ENCODE measurements at places on chromosomes 11 and 22.

DNA sequence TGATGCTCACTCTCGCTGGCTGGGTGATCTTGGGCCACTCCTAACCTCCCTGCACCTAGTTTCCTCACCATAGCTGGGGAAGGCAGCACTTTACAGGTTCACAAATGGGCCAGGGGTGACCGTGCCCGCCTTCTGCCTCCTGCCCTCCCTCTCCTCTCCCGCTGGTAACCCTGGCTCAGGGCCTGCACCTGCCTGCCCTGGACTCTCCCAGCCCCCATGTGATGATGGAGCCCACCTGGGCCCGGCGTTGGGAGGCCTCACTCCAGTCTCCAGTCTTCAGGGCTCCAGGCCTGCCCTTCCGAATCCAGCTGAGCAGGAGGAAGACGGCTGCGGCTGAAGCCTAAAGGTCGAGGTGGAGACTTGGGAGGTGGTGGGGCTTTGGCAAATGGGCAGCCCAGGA lies 152.9 kb downstream of the CACNA1I start:
- DNase-seq: no peak

- peak; percentile 96 for DNase-seq
Measured at GRCh38 chr22:49962012-49962750, 1.6 kb downstream of the PIM3 start.

- DNase-seq: peak; percentile 75
Measured at GRCh38 chr11:35579557-35580396, 38.5 kb upstream of the FJX1 start.

DNA sequence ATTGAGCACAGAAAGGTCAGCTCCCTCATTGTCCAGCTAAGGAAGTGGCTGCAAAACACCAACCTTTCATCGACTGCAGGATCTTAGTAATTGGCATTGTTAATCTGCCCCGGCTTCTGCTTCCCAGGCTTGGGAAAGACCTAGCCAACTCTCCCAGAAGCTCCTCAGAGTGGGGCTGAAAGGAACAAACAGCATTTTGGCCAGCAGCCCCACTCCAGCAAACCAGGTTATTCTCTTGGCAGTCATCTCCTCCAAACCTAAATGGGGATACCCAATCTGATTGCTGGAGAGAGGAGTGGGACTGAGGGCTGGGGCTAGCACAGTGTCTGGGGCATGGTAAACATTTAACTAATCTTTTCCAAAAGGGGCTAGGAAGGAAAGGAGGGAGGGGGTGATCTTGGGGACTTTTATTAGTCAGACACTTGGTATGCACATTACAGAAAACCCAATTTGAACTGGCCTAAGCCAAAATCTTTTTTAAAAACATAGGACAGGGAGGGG lies 294.4 kb downstream of the MN1 start:
- peak; percentile 95 for DNase-seq

- no peak for DNase-seq
Measured at GRCh38 chr11:45440111-45440510, 154.0 kb upstream of the SYT13 start.

DNA sequence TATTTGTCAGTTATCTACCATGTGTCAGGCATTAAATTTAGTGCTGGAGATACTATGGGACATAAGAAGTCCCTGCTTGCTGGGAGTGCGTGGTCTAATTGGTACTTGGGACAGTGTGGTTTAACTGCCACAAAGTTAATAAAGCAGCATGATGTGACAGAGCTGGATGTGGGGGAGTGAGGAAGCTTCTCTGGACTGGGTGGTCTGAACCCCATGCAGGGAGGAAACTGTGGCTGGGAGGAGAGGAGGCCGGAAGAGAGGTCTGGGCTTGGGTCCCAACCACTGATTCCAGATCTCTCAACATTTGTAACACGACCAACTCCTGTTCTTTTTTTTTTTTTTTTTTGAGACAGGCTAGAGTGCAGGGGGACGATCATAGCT lies 37.1 kb downstream of the ST3GAL4 start:
- no peak for DNase-seq

- DNase-seq: no peak
Measured at GRCh38 chr11:288478-289397, at the start of gene PGGHG. Gene PGGHG, plus strand, starts transcription at chr11:289126. Its CDS starts 691 bp downstream, at chr11:289817.

DNA sequence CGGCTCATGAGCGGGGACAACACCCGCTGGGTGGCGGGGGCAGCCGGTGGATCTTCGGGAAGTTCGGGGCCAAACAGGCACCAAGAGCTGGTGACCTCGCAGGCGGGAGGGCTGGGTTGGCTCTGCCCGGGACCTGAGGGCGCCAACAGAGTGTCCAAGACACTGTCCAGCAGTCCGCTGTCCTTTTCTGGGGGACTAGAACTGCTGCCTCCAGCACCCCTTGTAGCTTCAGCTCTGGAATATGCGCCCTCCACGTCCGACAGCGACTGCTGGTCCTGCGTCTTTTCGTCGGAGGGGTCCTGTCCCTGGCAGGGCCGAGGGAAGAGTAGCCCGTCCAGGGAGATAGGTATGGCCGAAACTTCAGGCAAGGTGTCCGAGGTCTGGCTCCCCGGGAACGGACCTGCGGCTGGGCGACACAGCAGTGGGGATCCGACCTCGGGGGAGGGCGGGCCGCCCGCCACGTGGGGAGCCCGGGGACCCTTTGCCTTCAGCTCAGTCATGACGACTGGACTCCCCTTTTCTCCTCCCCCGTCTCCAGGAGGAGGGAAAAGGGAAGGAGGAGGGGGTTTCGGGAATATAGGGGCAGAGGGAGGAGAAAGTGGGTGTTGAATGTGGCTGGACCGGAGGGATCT lies 926 bp downstream of the PGR start:
- DNase-seq: no peak

GRCh38 chr22:46914916-46915894 lies 152.8 kb downstream of the TBC1D22A start:
- DNase-seq: no peak

- no peak for DNase-seq
Measured at GRCh38 chr11:77525455-77526091, 51.7 kb upstream of the PAK1 start.

DNA sequence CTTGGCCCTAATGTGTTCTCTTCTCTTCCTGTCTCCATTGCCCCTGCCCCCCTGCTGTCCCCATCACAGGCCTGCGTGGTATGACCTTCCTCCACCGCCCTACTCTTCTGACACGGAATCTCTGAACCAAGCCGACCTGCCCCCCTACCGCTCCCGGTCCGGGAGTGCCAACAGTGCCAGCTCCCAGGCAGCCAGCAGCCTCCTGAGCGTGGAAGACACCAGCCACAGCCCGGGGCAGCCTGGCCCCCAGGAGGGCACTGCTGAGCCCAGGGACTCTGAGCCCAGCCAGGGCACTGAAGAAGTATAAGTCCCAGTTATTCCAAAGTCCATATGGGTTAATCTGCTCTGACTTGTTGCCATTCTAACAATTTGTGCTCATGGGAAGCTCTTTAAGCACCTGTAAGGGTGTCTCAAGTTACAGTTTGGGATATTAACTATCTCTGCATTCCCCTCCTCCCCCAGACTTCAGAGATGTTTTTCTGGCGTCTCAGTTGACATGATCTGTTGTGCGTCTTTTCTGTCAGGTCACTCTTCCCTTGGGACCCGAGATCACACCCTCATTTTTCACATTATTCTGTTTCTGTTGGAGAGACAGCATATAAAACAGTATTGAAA lies 60.0 kb downstream of the COMMD9 start:
- no peak for DNase-seq

DNA sequence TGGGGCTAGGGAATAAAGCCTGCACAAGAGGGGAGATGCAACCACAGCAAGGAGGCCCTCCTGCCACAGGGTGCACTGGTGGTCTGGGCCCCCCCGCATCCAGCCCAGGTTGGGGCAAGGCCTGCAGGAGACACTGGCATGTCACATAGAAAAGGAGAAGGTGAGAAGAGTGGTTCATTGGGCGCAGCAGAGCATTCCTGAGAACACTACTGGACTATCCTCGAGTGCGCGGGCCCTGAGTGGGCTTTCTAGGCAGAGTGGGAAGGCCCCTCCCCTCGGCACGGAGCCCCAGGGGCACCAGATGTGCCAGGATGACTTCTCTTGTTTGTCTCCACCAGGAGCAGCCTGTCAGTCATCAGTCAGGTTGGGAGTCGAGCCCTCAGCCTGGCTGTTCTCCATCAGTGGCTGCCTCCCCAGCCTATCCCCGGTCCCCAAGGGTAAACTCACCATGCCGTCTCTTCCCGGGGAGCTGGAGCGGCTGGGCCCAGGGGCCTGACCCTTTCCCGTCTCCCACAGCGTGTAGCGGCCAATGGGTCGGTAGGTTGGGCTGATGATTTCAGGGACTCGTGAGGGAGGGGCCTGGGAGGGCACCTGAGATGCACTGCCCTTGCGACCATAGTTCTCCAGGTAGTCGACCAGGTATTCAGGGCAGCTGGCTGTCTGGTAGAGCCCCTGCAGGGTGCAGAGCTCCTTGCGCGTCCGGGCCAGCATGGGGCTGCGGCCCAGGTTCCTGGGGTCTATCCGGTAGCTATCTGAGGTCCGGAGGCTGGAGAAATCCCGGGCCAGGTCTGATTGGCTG lies 9.0 kb downstream of the USP2 start:
- no peak for DNase-seq

- no peak for DNase-seq
Measured at GRCh38 chr11:64395545-64396078, 36.6 kb downstream of the RPS6KA4 start.

DNA sequence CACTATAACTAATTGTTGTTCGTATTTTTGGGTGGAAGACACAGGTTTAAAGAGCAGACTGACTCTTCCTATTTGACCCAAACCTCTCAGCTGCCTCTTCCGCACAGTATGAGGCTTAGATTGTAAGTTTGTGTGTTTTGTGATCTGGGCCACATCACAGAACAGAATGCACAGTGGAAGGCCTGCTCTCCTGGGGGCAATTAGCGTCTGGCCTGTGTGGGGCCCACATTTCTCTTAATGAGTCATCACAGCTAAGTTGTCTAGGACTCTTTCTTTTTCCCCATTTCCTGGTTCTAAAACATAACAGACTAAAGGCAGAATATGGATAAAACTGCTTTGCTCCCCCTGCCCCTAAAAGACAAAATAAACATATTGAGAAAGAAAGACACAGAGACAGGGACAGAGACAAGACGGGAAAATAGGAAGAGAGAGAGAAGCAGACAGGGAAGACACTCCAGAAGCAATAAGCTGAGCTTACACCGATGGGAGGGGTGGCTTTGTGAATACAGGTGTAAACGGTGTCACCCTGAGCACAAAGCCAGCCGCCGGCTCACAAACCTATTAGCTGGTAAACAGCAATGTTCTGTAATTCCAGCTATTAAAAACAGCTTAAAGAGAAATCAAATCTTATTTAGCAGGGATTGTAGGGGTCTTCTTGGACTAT lies 127.4 kb upstream of the OPCML start:
- no peak for DNase-seq

DNA sequence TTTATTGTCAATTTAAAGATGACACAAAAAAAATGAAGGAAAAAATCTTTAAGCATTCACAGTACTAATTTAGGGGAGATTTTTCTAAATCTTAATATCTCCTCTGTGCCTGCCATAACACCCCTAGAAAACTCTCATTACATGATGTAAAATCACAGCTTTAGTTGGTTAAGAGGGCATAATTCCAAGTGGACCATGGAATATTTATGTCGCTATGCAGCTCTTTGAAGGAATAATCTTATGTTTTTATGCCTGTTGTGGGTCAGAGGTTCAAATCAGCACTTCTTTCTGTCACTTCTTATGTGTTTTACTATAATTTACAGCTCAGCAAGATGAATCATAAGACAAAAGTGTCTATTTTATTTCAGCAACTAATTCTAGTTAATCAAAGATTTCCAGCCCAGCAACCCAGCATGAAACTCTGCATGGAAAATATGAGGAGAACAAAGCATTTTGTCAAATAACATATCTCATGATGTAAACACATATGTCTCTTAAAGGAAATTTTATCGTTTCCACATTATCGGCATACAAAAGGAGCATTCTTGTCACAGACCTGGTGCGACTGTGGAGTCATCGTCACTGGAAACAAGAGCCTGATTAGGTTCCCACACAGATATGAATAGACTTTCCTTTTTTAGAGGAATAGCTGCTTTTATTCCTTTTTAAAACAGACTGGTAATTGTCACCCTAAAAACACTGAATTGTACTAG lies 274.8 kb downstream of the SOX6 start:
- DNase-seq: no peak

GRCh38 chr22:49258107-49259010 lies 569.3 kb downstream of the BRD1 start:
- no peak for DNase-seq

GRCh38 chr11:75203641-75204011 lies 36.9 kb upstream of the TPBGL start:
- no peak for DNase-seq

- DNase-seq: peak; percentile 39
Measured at GRCh38 chr11:57290288-57290687, 34.5 kb downstream of the TNKS1BP1 start.

GRCh38 chr11:31529701-31530100 lies 20.1 kb downstream of the ELP4 start:
- no peak for DNase-seq

DNA sequence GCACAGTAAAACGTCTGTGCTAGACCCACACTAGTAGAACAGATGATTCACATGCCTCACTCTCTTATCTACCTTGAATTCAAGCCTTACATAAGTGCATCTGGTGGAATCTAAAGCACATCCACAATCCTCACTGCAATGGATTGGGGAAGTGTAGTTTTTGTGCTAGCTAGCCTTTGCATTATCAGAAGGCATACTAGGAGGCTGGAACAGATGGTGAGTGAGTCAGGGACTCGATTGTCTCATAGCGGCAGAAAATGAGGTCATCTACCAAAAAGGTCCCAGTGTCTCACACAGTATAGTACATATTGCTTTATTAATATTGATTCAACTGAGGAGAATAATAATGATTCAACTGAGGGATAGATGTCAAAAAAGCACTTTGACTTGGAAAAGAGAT lies 9.3 kb downstream of the MSANTD4 start:
- no peak for DNase-seq

- peak; percentile 34 for DNase-seq
Measured at GRCh38 chr11:102914238-102915043, 39.7 kb upstream of the MMP12 start.

DNA sequence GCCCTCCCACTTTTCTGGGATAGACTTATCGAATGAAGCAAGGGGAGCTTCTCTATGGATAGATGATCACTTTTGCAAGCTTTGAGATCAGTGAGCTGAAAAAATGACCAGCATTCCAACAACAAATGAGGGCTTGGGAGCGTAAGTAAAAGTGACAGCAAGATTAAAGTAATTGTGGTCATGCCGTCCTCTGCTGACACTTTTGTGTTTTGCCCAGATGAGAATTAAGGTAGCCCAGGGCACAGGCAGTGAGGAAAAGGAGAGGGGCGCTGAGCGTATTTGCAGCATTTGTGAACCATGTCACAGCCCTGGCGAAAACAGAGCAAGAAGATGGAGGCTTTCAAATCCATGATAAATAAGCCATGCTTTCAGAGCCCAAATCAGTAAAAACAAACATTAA lies 24.6 kb upstream of the TMA7B start:
- DNase-seq: no peak

DNA sequence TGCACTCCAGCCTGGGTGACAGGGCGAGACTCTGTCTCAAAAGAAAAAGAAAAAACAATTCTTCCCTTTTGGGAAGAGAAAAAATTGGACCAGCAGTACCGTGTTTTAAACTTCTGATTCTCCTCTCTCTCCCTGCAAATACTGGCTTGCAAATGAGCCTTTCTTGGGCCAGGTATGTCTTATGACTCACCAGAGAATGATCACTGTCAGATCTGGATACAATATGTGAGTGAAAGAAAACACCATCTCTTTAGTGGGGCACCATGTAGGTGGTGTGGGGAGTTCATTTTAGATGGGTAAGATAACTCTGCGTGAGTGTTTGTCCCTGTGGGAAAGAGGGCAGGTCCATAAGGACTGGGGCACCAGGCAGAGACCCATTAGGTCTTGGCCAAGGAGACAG lies 2.4 kb upstream of the SCGB2A2 start:
- DNase-seq: no peak

Data from dermis microvascular lymphatic vessel endothelial cell (primary cell).